Central memory CD8-positive, alpha-beta T cell (primary cell): ENCODE measurements at places on chromosomes 1 and 21.

DNA sequence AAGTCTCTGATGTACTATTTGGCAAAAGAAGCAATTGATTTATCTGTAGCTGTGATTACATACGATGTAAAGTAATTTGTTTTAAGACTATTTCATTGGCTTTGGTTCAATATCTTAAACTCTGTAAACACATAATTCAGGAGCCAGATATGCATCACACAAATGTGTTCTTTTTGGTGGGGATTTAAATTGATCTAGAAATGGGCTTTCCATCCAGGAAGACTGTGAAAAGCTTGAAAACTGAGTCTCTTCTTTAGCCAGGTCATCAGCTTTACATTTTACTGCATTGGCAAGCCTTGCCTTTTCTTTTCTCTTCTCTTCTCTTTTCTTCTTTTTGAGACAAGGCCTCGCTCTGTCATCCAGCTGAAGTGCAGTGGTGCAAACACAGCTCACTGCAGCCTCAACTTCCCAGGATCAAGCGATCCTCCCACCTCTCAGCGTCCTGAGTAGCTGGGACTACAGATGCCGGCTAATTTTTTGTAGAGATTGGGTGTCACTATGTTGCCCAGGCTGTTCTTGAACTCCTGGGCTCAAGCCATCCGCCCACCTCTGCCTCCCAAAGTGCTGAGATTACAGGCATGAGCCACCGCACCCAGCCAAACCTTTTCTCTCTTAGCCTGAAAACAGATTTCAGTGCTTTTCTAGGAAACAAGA, 1.4 kb downstream of the RCAN3 start:
- no peak for DNase-seq

GRCh38 chr21:35791541-35792325, 268.6 kb downstream of the SETD4 start:
- DNase-seq: no peak

DNA sequence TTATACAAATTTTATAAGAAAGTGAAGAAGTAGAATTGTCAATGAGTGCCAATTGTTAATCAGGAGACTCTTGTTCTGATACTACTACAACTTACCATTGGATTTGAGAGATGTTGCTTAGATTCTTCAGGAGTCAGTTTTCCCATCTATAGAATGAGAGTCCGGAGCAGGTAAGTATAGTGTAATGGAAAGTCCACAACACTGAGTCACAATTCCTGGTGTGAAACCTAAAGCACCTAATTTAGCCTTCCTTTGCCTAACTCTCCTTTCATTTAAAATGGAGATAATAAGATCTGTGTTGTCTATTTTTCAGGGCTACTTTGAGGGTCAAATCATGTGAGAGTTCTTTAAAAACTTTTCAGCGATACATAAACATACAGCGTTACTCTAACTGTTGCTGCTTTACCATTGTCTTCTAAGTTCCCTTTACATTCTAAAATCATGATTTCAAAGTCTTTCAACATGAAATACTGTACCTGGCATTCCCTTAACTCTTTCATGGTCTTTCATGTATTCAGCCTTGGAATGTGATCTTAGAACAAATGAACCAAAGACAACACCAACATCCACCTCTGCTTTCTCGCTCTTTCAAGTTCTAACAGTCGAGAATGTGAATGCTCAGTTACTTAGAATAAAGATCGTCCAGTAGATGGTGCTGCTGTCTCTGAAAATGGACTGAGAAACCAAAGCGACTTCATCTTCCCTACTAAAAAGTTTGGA, 90.9 kb downstream of the SLC30A10 start:
- DNase-seq: no peak

- no peak for DNase-seq
These were observed 256.9 kb upstream of the DPYD start for GRCh38 chr1:98177751-98178150.

GRCh38 chr1:101967871-101968270, 28.9 kb downstream of the OLFM3 start:
- no peak for DNase-seq

DNA sequence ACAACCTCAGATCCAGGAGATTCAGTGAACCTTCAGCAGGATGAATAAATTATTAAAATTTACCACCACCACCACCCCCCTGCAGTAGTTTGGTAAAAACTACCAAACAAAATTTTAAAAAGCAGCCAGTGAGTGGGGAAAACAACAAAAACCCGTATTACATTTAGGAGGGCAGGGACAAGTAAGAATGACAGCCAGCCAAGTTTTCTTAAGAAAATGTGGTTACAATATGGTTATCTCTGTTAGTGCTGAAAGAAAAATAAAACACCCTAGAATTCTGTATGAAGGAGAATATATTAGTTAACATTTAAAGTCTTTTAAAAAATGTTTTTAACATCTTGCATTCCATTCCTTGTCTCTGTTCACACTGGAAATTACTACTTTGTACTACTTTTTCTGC, 14.7 kb downstream of the CD46 start:
- no peak for DNase-seq
